ENCODE measurements at places on chromosomes 6 and 20.

- no peak for DNase-seq
These were observed 6.4 kb downstream of the GTF2H5 start for GRCh38 chr6:158174514-158174913.

DNA sequence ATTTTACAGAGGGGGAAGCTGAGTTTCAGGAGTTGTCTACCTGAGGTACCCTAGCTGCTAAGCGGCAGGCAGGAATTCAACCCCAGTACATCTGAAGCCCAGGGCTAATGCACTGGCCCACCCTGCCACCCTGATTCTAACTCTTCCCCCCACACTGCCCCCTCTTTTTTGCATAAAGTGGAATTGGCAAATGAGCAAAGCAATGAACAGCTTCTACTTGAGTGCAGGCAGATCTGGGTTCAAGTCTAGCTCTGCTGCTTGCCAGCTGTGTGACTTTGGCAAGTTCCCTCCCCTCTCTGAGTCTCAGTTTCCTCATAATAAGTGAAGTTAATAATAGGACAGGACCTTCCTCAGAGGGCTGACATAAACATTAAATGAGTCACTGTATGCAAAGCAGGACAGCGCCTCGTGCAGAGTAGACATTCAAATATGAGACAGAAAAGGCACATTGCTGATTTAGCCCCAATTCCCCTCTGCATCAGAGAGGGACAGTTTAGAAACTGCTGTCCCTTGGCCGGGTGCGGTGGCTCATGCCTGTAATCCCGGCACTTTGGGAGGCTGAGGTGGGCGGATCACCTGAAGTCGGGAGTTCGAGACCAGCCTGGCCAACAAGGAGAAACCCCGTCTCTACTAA is 4.7 kb downstream of the ADA start:
- no peak for DNase-seq

- peak; percentile 84 for DNase-seq
These were observed 75.8 kb downstream of the PSMG4 start for GRCh38 chr6:3334555-3334954.

GRCh38 chr6:168103050-168103830 is 24.2 kb upstream of the FRMD1 start:
- no peak for DNase-seq
